Natural killer cell treated with Interleukin-12 subunit alpha and Interleukin-12 subunit beta and Interleukin-15 and Interleukin-18, amount 100 ng/mL, for 72 hours (primary cell): ENCODE measurements at places on chromosomes 3 and 15. TPM values are rescaled to one million over a fixed set of nuclear protein-coding genes. Genes with fewer than 3 reads are reported as not detected.

GRCh38 chr3:52385157-52385556, 59.7 kb downstream of the SEMA3G start:
- no peaks in the 10 kb centered on the region for H3K36me3 ChIP-seq
- H3K27ac ChIP-seq, result no peak overlapping the region
- no peak for DNase-seq
- no peaks in the 10 kb centered on the region for H3K4me1 ChIP-seq
- H3K27me3 ChIP-seq, result no peaks in the 10 kb centered on the region

- H3K27ac ChIP-seq, result no peak overlapping the region
- H3K4me3 ChIP-seq, result no peak overlapping the region
- no peaks in the 10 kb centered on the region for H3K36me3 ChIP-seq
- H3K4me1 ChIP-seq, result no peaks in the 10 kb centered on the region
Observed at GRCh38 chr3:31878231-31878838, 102.7 kb downstream of the OSBPL10 start.

GRCh38 chr3:165643425-165643824, 193.8 kb downstream of the BCHE start:
- no peak overlapping the region for H3K4me3 ChIP-seq
- H3K36me3 ChIP-seq, result peaks cover 9% of the 10 kb centered on the region
- no peak for DNase-seq
- H3K27me3 ChIP-seq, result no peaks in the 10 kb centered on the region
- no peaks in the 10 kb centered on the region for H3K4me1 ChIP-seq

DNA sequence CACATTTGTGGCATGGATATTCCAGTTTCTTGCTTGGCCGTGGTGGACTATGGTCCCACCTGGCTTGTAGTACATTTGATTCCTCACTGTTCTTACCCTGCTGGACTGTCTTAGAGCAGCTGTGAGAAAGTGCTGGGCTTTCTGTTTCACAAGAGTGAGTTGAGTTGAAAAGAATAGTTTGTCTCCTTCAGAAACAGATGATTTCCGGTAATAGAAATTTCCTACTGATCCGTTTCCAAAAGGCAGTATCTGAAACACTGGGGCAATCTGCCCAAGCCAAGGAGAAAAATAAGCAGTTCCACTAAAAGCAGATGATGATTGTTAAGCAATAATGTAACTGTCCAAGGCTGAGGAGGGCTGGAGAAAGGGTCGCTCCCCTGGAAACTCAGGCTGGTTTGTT, 96.0 kb downstream of the SUCLG2 start:
- DNase-seq, result no peak
- no peak overlapping the region for H3K27ac ChIP-seq
- H3K27me3 ChIP-seq, result no peaks in the 10 kb centered on the region
- no peak overlapping the region for H3K4me3 ChIP-seq
- no peaks in the 10 kb centered on the region for H3K36me3 ChIP-seq

GRCh38 chr3:155425396-155425795, 131.9 kb upstream of the STRIT1 start:
- no peak for DNase-seq
- H3K4me1 ChIP-seq, result no peaks in the 10 kb centered on the region
- H3K27me3 ChIP-seq, result no peaks in the 10 kb centered on the region
- no peaks in the 10 kb centered on the region for H3K36me3 ChIP-seq

GOLGA8H gene
- 1.7 TPM for total RNA-seq

MOBP gene
- not detected for total RNA-seq

GRCh38 chr3:114584734-114585371, 291.0 kb downstream of the TIGIT start:
- no peak overlapping the region for H3K4me3 ChIP-seq
- H3K27me3 ChIP-seq, result no peaks in the 10 kb centered on the region
- no peak for DNase-seq
- no peaks in the 10 kb centered on the region for H3K36me3 ChIP-seq
- H3K4me1 ChIP-seq, result peaks cover 4% of the 10 kb centered on the region

DNA sequence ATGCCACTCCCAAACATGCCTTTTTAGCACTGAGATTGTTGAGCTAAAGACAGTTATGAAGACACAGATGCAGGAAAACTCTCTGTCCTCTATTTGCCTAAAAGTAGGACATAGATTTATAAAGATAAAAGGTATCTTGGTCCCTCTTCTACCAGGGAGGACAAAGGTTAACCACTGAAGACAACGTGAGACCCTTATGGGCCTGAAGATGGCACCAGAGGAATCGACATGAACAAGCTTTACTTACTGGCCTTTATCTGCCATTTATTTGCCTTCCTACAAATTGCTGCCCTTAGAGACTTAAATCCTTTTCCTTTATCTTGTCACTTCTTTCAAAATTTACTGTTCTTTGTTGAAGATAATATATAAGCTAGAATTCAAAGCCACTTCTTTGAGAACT, 109.7 kb upstream of the FAM3D start:
- no peak overlapping the region for H3K27ac ChIP-seq
- no peak overlapping the region for H3K4me3 ChIP-seq
- DNase-seq, result no peak
- H3K4me1 ChIP-seq, result no peaks in the 10 kb centered on the region

DNA sequence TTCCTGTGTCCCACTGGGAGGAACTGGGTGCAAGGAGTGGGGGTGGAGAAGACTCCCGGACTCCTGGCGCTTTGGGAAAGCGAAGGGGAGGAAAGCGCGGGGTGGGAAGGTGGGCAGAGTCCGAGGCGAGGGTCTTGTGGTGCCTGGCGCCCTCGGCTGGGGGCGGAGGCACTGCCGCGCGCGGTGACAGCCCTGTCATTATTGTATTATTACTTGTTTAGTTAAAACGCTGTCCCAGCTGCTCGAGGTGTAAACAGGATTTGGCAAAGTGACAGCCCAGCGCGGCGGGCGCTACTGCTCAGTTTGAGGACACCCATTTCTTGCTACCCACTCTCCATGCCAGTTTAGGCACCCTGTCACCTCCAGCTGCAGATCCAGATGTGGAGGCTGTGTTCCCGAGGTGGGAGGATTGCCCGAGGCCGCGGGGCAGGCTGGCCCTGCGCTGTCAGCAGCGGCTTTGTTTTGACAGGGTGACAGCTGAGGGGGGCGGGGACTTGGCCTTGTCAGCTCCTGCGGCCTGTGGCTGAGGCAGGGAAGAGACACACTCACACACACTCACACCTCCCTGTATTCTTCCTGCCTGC, 1.0 kb downstream of the KAT2B start:
- peak overlapping the region; percentile 87 for H3K27ac ChIP-seq
- no peaks in the 10 kb centered on the region for H3K36me3 ChIP-seq
- DNase-seq, result peak; percentile 90
- peaks cover 39% of the 10 kb centered on the region for H3K4me1 ChIP-seq
- no peaks in the 10 kb centered on the region for H3K27me3 ChIP-seq

DNA sequence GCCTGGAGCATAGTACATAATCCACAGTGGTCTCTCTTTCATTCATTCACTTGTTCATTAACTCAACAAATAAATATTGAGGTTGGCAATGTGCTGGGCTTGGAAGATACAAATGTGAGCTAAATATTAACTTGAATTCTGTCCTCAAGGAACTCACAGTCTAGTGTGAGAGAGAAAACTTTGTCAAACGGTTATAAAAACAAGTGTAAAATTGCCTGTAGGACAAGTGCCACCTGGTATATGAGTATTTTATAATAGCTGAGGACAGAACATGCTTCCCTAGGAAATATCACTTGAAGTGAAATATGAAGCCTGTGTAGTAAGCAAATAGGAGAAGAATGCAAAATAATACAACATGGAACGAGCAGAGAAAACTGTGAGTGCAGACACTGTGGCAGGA, 173.1 kb upstream of the CMC1 start:
- H3K4me3 ChIP-seq, result no peak overlapping the region
- H3K27me3 ChIP-seq, result no peaks in the 10 kb centered on the region
- no peak for DNase-seq
- H3K36me3 ChIP-seq, result no peaks in the 10 kb centered on the region

DNA sequence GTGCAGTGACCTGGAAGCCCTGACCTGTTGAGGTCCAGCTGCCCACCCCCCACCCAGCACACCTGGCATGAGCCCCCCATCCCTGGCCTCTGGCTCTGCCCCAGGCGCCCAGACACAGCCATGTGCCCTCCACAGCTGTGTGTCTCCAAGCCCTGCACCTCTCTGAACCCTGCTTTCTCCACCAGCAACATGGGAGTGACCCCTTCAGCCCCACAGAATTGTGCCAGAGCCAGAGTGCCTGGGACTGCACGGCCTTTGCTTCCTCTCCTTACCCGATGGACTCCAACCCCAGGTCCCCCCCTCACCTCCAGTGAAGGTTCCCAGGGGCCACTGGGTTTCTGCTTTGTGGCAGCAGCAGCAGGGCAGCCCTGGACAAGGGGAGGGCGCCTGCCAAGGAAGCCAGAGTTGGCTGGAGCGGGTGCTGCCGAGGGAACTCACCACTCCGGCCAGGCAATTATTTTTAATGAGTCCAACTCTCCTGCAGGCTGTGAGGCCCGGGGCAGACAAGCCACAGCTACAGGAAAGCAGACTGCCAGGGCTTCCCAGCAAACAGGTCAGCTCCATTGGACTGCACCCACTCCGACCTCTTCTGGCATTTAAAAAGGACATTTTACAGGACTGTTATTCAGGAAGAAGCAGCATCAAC, 24.1 kb downstream of the PRR20G start:
- H3K36me3 ChIP-seq, result no peaks in the 10 kb centered on the region
- H3K27ac ChIP-seq, result no peak overlapping the region
- H3K27me3 ChIP-seq, result peaks cover 15% of the 10 kb centered on the region
- H3K4me1 ChIP-seq, result no peaks in the 10 kb centered on the region
- DNase-seq, result no peak
- no peak overlapping the region for H3K4me3 ChIP-seq

- no peak for DNase-seq
- peaks cover 41% of the 10 kb centered on the region for H3K27me3 ChIP-seq
- H3K36me3 ChIP-seq, result peaks cover 6% of the 10 kb centered on the region
- no peak overlapping the region for H3K4me3 ChIP-seq
Observed at GRCh38 chr3:187430576-187430975, 62.4 kb downstream of the RTP4 start.

CTSH gene
- total RNA-seq, result 16.1 TPM

GRCh38 chr3:11602886-11603527, 40.7 kb downstream of the VGLL4 start:
- DNase-seq, result no peak
- H3K4me3 ChIP-seq, result no peak overlapping the region
- H3K4me1 ChIP-seq, result peaks cover 28% of the 10 kb centered on the region
- H3K27ac ChIP-seq, result no peak overlapping the region
- H3K36me3 ChIP-seq, result peaks cover 14% of the 10 kb centered on the region

IGF2BP2 gene
- 3.5 TPM for total RNA-seq

- DNase-seq, result peak; percentile 22
- H3K4me3 ChIP-seq, result no peak overlapping the region
- no peaks in the 10 kb centered on the region for H3K36me3 ChIP-seq
- no peak overlapping the region for H3K27ac ChIP-seq
Observed at GRCh38 chr3:128319741-128320141, 146.9 kb downstream of the DNAJB8 start.

DNA sequence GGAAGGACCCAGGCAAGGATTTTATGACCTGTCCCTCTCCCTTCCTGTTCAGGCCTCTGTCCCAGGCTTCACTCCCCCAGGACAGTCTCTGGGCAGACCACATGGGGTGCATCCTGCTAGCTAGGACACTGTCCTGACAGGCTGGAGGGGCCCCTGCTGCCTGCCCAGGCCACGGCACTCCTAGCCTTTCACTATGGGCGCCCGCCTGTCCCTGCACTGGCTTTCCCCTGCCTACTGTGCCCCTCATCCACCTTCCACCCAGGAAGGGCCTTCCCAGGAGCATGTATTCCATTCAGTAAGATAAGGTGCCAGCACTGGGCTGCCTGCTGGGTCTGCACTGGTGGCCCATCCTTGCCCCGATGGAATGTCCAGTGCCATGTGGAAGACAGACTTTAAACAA, 145.3 kb downstream of the DNAJB8 start:
- H3K27ac ChIP-seq, result no peak overlapping the region
- H3K27me3 ChIP-seq, result no peaks in the 10 kb centered on the region
- no peaks in the 10 kb centered on the region for H3K36me3 ChIP-seq
- H3K4me3 ChIP-seq, result no peak overlapping the region
- peak; percentile 41 for DNase-seq

DNA sequence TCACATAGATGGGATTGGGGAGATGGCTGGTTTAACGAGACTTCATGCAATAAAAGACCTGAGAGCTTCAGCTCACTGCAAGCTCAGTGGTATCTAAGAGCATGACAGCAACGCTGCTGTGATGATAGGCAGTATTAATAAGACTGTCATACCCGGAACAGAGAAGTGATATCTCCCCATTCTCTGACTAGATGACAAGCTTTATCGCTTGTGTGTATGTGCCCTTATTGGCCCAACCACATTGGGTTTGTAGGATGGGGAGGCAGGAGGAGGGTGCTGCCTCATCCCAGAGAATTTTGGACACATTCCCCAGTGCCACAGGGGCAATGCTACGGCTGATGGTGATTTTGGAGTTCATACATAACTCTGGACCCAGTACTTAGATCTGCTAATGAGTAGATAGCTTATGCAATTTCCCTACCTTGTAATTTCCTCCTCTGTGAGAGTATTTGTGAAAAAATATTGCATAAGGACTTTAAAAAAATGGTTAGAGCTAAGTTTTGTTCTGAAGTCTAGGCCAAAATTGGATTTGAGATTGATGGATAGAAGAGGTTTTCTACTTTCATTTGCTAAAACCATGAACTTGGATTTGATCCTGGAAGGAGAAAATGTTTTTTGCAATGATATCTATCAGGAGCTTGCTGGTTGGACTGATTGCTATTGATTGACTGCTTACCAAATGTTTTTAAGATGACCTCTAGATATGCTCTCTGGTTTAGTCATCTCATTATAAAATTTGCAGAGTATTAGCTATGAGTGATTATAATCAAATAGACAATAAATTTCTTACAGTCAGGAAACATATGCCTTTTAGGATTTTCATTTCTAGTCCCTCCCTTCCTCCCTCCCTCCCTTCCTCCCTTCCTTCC, 14.0 kb upstream of the TMEM212 start:
- DNase-seq, result no peak
- no peak overlapping the region for H3K4me3 ChIP-seq
- H3K27me3 ChIP-seq, result no peaks in the 10 kb centered on the region
- no peak overlapping the region for H3K27ac ChIP-seq

DNA sequence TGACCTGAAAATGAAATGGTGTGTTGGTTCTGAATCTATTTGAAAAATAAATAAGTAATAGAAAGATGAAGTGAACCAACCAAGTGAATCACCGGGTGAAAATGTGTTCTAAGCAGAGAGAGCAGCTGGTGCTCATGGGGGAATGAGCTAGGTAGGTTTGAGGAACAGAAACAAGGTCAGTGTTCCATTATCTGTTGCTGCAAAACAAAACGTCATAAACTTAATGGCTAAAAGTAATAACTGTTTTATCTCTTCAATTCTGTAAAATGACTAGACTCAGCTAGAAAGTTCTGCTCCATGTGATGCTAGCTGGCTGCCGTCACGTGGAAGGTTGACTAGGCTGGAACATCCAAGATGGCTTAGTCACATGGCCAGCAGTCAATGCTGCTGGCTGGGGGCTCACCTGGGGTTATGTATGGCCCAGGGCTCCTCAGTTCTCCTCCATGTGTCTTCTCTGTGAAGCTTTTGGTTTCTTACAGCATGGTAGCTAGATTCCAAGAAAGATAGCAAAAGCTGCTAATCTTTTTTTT, 13.3 kb upstream of the SH3BP5 start:
- H3K27me3 ChIP-seq, result no peaks in the 10 kb centered on the region
- H3K4me3 ChIP-seq, result no peak overlapping the region
- H3K4me1 ChIP-seq, result peaks cover 17% of the 10 kb centered on the region
- H3K27ac ChIP-seq, result no peak overlapping the region
- H3K36me3 ChIP-seq, result no peaks in the 10 kb centered on the region
